Cardiac muscle cell (in vitro differentiated cells and primary cell): ENCODE measurements at places on chromosomes 2 and 18. TPM values are rescaled to one million over a fixed set of nuclear protein-coding genes. Genes with fewer than 3 reads are reported as not detected.

EGR4 gene
- 0.06 TPM in 1 of 2 replicates, not detected in the other for total RNA-seq

HOXD4 gene
- not detected in 2 replicates for total RNA-seq

DOK6 gene
- total RNA-seq: 8.1 and 13.9 TPM in 2 replicates

GRCh38 chr2:33100921-33101320 lies 154.2 kb downstream of the LTBP1 start:
- H3K4me3 ChIP-seq: no peak overlapping the region
- no peaks in the 10 kb centered on the region for H3K36me3 ChIP-seq
- no peak overlapping the region for H3K27ac ChIP-seq
- H3K27me3 ChIP-seq: no peaks in the 10 kb centered on the region

DSC2 gene
- 14.9 and 19.0 TPM in 2 replicates for total RNA-seq

DNA sequence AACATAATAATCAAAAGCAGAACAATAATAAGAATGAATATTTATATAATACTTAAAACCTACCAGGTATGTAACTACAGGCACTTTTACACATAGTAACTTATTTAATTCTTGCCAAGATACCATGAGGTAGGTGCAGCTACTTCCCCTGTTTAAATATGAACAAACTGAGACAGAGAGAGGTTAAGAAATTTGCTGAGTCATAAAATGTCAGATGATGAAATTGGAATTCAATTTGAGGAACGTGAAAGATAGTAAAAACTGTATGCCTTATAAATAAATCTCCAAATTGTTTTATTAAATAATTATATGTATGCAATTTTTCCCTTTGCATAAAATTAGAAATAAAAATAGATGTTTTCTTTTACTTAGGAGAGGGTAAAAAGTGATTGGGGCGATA lies 1103.3 kb upstream of the NRXN1 start:
- H3K36me3 ChIP-seq: no peaks in the 10 kb centered on the region
- DNase-seq: peak; percentile 35
- H3K4me3 ChIP-seq: no peak overlapping the region
- no peak overlapping the region for H3K27ac ChIP-seq
- H3K27me3 ChIP-seq: no peaks in the 10 kb centered on the region

- H3K27me3 ChIP-seq: no peaks in the 10 kb centered on the region
- no peaks in the 10 kb centered on the region for H3K36me3 ChIP-seq
- peak; percentile 88 for DNase-seq
- peak within 1 kb of the TSS; percentile 98 for H3K27ac ChIP-seq
Measured at GRCh38 chr2:23939987-23940717, at the start of gene UBXN2A. Gene UBXN2A, plus strand, starts transcription at chr2:23940463. Its CDS starts 17,852 bp downstream, at chr2:23958315.

DNA sequence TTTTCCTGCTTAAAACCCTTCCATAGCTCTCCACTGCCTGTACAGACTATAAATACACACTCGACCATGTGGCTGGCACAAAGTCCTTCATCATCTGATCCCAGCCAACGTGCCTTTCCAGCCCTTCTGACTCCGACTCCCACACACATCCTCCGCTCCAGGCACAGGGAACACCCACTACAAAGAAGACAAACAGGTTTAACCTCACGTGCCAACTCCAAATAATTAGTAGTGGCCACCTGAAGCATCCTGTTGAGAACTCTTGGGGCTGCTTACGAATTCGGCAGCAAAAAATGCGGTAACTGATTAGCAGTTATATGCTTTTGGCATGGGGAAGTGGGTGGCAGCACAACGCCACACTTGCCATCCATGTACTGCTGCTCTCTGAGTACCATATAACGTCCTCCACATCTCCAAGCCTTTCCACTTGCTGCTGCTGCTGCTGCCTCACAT lies 12.1 kb downstream of the SPIRE1 start:
- peak; percentile 17 for DNase-seq
- no peak overlapping the region for H3K27ac ChIP-seq
- H3K4me1 ChIP-seq: peaks cover 10% of the 10 kb centered on the region

CXCR1 gene
- total RNA-seq: not detected in 2 replicates

- H3K27me3 ChIP-seq: no peaks in the 10 kb centered on the region
- peak overlapping the region; percentile 90 for H3K4me3 ChIP-seq
- peaks cover 5% of the 10 kb centered on the region for H3K4me1 ChIP-seq
- no peaks in the 10 kb centered on the region for H3K36me3 ChIP-seq
- DNase-seq: peak; percentile 48
- peak overlapping the region; percentile 90 for H3K27ac ChIP-seq
Measured at GRCh38 chr2:32064021-32064601, 755 bp downstream of the SPAST start.

DNA sequence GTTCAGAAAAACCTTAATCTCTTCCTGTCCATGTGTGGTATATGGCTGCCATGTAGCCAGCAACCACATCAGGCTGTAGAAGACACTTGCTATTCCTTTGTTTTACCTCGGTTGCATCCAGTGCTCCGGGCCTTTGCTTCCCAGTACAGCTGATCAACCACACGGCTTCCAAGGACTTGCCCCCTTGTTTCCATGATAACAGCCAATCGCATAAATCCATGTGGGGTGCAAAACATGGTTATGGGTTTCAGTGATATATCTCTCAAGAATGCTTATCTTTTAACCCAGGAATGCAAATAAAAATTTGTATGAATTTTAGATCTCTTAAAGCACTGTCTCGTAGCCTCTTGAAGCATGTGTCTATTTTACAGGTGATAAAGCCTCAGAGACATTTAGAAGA lies 118.3 kb downstream of the MGAT5 start:
- H3K4me3 ChIP-seq: no peak overlapping the region
- H3K4me1 ChIP-seq: peaks cover 17% of the 10 kb centered on the region
- H3K27ac ChIP-seq: no peak overlapping the region
- no peaks in the 10 kb centered on the region for H3K27me3 ChIP-seq
- peak; percentile 32 for DNase-seq

DES gene
- 37.2 and 47.0 TPM in 2 replicates for total RNA-seq

DNA sequence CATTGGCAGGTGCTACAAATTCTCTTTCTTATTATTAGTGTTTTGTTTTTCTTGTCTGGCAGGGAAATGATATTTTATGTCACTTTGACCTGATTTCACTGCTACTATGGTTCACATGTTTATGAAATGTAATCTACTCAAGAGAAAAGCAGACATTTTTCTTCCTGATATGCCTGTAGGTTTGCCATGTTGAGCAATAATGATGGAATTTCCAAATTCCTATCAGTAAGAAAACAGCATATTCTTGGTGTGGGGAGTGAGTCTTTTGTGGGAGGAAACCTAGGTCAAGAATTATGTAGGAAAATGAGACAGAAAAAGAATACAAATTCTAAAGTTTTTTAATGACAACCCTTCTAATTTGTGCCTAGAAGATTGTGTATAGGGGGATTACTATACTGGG lies 356.4 kb downstream of the SLC4A3 start:
- no peaks in the 10 kb centered on the region for H3K27me3 ChIP-seq
- H3K36me3 ChIP-seq: no peaks in the 10 kb centered on the region
- H3K4me3 ChIP-seq: no peak overlapping the region
- no peak overlapping the region for H3K27ac ChIP-seq

DNA sequence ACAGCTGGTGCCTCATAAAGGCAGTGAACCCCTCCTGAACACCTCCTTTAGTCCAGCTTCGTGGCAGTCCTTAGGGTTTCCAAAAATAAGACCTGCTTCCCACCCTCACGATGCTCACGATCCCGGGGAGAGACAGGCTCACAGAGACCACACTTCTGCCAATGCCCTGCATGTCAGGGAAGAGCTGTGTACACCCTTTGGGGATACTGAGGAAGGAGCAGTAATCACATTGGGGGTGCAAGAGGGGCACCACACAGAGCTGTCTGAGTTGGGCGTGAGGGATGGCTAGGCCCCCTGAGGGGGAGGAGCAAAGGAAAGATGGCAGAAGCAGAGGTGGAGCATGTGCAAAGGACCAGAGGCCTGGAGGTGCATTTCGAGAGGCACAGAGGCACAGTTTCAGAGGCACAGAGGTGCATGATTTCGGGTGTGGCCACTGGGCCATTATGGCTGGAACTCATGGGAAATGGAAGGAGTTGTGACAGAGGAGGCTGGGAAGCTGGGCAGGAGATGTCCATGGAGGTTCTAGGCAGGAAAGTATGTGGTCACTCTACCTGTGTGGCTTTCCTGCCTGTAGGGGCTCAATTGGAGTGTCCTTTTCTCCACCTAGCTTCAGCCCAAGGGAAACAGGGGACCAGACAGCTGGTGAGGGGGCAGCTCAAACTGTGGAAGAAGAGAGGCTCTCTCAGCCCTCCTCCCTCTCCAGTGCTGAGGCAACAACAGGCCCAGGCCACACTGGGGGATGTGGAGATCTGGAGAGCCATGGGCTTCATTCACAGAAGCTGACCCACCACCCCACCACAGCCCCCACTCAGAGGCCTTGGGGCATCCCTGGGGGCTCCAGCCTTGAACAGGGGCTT lies 115.9 kb downstream of the CAPN13 start:
- H3K4me1 ChIP-seq: peaks cover 40% of the 10 kb centered on the region
- H3K27ac ChIP-seq: no peak overlapping the region
- no peak for DNase-seq

DNA sequence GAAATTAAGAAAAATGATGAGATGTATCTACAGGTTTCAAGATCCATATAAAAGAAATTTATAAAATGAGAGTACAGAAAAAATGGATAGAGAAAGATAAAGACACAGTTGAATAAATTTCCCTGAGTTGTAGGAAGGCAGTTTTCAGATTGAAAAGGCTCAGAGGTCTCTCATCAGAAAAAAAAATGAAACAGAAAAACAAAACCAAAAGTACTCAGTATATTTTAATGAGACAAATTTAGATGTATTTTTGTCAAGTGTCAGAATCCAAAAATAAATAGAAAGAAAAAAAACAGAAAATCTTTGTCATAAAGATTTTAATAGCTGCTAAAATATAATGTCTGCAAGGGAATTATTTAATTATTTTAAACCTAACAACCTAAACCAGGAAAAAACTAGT lies 520.5 kb downstream of the KCNJ3 start:
- H3K4me1 ChIP-seq: no peaks in the 10 kb centered on the region
- H3K27me3 ChIP-seq: peaks cover 7% of the 10 kb centered on the region
- no peak overlapping the region for H3K4me3 ChIP-seq
- H3K27ac ChIP-seq: no peak overlapping the region

FAP gene
- total RNA-seq: not detected in 2 replicates

DNA sequence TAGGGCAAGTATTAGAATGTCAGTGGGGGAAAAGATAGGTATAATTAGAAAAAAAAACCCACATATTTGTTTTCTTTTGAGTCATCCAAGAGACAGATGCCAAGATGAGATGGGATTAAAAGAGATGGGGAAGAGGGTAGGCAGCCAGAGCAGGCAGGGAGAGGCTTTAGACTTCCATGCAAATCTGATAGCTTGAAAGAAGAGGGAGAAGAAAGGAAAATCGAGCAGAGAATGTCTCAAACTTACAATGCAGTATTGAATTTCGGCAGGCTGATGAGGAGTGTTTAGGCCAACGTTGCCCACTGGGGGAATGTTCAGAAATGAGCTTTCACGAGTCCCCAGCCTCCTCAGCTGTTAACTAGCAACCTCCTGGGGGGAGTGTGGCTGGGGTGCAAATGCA lies 91.3 kb downstream of the SPATS2L start:
- H3K36me3 ChIP-seq: no peaks in the 10 kb centered on the region
- H3K4me1 ChIP-seq: no peaks in the 10 kb centered on the region
- H3K4me3 ChIP-seq: no peak overlapping the region
- no peaks in the 10 kb centered on the region for H3K27me3 ChIP-seq
- no peak for DNase-seq

GRCh38 chr2:173989160-173989883 lies 24.1 kb upstream of the SP3 start:
- no peak overlapping the region for H3K4me3 ChIP-seq
- no peaks in the 10 kb centered on the region for H3K27me3 ChIP-seq
- DNase-seq: no peak
- H3K4me1 ChIP-seq: no peaks in the 10 kb centered on the region

- no peak overlapping the region for H3K4me3 ChIP-seq
- DNase-seq: no peak
- no peaks in the 10 kb centered on the region for H3K27me3 ChIP-seq
- no peaks in the 10 kb centered on the region for H3K4me1 ChIP-seq
- H3K27ac ChIP-seq: no peak overlapping the region
Measured at GRCh38 chr2:158603205-158603604, 146.5 kb downstream of the PKP4 start.

GRCh38 chr2:37366773-37367172 lies 22.3 kb downstream of the QPCT start:
- no peak for DNase-seq
- no peak overlapping the region for H3K4me3 ChIP-seq
- no peak overlapping the region for H3K27ac ChIP-seq
- no peaks in the 10 kb centered on the region for H3K27me3 ChIP-seq

DNA sequence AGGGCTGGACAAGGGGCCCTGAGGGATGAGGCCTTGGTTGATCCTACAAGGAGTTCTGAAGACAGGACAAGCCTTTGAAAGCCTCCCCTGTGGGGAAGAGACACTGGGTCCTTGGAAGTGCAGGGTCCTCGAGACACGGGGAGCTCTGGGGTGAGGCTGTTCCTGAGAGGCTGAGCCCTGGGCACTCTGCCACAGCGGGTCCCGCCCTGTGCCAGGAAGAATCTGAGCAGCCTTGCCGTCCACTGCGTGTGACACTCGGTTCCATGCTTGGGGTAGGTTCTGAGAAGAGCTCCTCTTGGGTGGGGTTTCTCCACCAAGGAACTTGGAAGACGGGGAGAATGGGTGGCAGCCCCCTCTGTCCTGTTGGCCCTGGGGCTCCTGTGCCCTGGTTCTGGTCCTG lies 13.9 kb downstream of the SNTG2 start:
- H3K27ac ChIP-seq: no peak overlapping the region
- H3K4me1 ChIP-seq: no peaks in the 10 kb centered on the region
- H3K36me3 ChIP-seq: no peaks in the 10 kb centered on the region
- no peak for DNase-seq
- H3K4me3 ChIP-seq: no peak overlapping the region

DNA sequence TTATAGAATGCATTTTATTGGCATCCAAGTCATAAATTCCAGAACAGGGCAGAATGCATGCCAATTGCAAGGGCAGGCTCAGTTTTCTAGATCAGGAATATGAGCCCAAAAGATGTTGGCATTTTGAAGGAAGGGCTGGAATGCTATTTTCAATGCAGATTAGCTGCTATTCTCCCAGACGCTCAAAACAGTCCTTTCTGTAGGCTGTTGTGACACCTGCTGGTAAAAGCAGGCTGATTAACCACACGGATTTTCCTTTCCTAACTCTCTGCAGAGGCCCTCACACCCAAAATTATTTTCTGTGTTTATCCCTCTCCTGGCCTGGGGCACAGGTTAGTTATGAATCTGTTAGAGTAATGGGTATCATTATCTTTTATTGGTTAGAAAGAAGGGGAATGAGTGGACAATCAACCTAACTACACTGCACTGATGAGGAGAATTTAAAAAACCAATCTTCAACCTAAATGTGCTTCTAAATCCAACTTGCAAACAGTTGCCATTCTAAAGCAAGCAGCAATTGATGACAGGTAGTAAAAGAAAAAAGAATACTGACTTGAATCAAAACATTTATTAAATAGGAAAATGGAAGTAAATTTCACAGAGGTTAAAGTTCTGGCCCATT lies 94.0 kb downstream of the PLA2R1 start:
- H3K36me3 ChIP-seq: no peaks in the 10 kb centered on the region
- H3K4me3 ChIP-seq: no peak overlapping the region
- DNase-seq: peak; percentile 75
- H3K27me3 ChIP-seq: no peaks in the 10 kb centered on the region

GRCh38 chr2:212477571-212477970 lies 61.0 kb downstream of the ERBB4 start:
- H3K4me1 ChIP-seq: peaks cover 12% of the 10 kb centered on the region
- no peak overlapping the region for H3K27ac ChIP-seq
- no peak overlapping the region for H3K4me3 ChIP-seq
- H3K27me3 ChIP-seq: no peaks in the 10 kb centered on the region
